A673 (cell line): ENCODE measurements at places on chromosomes 12 and 14. TPM values are rescaled to one million over a fixed set of nuclear protein-coding genes. Genes with fewer than 3 reads are reported as not detected.
A peak's percentile ranks its signal among the peaks of the same experiment; 100 is the strongest.

Gene NANOG
- not detected in 2 replicates for total RNA-seq

Gene SLCO1B1
- not detected in 2 replicates for total RNA-seq

Gene ESPL1
- total RNA-seq, result 99.1 and 105 TPM in 2 replicates

Gene SCFD1
- total RNA-seq, result 53.1 and 61.9 TPM in 2 replicates

Gene SYCP3
- total RNA-seq, result 0.19 and 0.26 TPM in 2 replicates

Gene BCL2L14
- total RNA-seq, result not detected in 2 replicates

Gene HOXC6
- total RNA-seq, result 20.8 and 22.3 TPM in 2 replicates

Gene ASCL1
- total RNA-seq, result not detected in 2 replicates

Gene NEUROD4
- not detected in 2 replicates for total RNA-seq

Gene RARG
- total RNA-seq, result 14.0 and 20.3 TPM in 2 replicates

Gene CD163
- 0.41 TPM in 1 of 2 replicates, not detected in the other for total RNA-seq

Gene KLRC1
- total RNA-seq, result not detected in 2 replicates

GRCh38 chr14:73283608-73284379, 46.5 kb downstream of the PAPLN start:
- DNase-seq, result peak; percentile 25

DNA sequence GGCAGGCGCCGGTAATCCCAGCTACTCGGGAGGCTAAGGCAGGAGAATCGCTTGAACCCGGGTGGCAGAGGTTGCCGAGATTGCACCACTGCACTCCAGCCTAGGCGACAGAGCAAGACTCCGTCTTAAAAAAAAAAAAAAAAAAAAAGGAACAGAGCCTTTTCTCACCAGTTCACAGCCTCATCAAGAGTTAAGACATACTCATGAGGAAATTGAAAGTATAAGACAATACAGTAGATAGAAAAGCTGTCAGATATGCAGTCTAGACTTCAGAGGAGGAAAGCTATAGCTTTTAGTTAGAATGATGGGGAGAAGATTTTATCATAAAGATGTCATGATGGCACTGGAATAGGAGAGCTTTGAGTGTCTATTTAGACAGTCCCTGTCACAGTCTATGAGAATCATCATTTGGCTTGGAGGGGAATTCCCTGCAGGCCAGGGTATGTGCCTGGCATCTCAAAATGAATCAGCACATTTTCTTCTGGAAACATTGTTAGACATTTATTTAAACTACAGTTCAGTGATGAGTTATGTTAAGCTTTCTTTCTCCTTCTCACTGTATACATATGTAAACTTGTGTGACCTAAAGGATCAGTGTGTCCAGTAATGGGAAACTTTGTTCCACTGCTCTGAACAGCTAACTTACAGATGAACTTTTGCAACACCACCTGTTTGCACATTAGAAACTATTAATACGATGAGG, 2.9 kb upstream of the RAB35 start:
- no peak for DNase-seq

DNA sequence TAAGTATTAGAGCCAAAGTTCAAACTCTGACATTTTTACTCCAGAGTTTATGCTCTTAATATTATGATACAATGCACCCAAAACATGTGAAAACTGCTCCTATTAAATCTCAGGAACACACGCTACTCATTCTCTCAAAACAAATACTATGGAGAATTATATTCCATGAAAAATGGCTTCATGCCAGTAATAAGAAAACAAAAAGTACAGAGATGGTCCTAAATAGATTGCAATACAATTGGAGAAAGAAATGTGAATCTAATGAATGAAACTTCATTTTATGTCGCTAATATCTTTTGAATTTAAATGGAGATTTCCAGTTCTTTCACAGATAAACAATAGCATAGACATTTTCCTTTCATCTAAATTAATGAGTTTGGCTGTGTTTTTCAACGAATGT, 384.3 kb downstream of the ADAMTS20 start:
- no peak for DNase-seq

- no peak for DNase-seq
Observed at GRCh38 chr12:113391145-113391544, 12.5 kb downstream of the SDS start.

GRCh38 chr14:53110096-53110495, 43.0 kb downstream of the DDHD1 start:
- DNase-seq, result no peak

GRCh38 chr12:62647586-62647985, 181.0 kb downstream of the MON2 start:
- no peak for DNase-seq

DNA sequence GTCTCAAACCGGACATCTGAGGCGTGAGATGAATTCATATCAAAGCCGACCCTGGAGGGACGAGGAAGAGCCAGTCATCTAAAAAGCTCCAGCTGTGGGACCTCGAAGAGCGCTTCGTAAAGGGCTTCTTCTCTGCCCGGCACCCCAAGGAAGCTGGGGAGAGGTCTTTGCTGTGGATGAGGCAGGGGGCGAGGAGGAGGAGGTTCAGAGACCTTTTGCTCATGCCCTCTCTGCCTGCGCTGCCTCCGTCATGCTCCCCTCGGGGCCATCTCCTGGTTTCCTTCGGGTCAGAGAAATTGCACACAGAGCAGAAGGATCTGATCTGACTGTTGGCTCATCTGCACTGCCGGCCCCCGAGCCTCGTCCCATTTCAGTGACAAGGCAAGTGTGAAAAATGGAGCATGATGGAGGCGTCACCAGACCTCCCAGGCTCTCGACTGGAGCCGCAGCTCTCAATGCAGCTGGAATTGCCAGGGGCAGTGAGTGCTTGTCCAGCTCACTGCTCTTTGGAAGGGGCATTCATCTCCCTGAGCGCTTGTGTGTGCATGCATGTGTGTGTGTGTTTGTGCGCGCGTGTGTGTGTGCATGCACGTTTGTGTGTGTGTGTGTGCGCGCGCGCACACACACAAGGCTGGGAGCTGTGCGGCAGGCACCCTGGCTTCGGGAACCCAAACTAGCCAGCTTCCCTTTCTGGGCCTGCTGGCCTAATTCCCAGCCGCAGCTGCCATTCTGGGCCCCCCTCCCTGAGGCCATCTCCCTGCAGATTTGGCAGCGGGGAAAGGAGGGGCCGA, 9.2 kb downstream of the CABP1 start:
- peak; percentile 34 for DNase-seq

DNA sequence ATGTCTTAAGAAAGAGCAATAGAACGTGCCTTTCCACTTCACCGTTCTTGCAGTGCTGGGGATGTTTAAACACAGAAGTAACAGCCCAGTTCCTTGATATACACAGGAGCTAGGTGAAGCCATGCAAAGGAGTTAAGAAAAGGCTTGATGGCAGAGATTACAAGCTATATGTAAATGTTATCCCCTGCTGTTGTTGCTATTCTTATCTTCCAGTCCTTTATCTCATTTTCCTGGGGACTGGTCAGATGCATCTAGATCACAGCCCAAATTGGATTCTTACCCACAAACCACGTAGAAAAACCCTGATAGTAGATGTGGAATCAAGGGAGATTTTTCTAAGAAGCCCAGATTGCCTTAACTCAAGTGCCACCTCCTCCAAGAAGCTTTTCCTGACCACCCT, 5.5 kb downstream of the ASCL1 start:
- DNase-seq, result no peak

GRCh38 chr12:62403031-62403430, 63.6 kb upstream of the MON2 start:
- DNase-seq, result no peak

DNA sequence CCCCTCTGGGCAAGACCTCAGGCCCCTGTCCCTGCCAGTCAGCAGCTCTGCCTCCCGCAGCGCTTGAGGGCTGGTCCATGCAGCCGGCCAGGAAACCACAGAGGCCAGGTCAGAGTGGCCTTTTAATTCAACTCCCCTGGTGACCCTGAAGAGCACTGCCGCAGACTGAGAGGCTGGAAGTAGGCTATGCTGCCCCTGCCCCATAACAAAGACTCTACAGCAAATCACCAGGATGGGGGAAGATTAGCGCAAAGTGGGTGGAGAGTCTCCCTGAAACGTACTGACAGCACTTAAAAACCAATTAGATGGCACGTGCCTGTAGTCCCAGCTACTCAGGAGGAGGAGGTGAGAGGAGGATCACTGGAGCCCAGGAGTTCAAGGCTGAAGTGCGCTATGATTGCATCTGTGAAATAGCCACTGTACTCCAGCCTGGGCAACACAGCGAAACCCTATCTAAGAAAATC, 70.5 kb downstream of the ITPK1 start:
- DNase-seq, result no peak

DNA sequence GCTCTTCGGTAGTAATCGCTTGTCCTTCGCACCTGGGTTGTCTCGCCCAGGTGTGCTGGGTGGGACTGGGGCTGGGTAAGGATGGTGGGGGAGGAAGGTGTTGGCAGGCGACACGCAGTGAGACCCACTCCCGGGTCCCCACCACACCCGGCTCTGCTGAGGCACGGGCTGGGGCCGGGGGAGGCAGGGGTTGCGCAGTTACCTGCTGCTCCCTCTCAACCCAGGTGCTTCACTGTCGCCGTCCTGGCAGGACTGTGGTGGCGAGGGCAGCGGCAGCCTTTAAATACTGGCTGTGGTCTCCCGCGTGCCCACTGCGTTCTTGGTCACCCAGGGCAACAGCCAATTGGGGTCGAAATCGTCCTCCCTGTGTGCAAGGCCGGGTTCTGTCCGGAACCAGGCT, at the start of gene CCER1:
CCER1 (minus strand) TSS at position 256 of the 400 bp plus-strand sequence. CDS start 434 bp downstream, outside the sequence.
- DNase-seq, result no peak

DNA sequence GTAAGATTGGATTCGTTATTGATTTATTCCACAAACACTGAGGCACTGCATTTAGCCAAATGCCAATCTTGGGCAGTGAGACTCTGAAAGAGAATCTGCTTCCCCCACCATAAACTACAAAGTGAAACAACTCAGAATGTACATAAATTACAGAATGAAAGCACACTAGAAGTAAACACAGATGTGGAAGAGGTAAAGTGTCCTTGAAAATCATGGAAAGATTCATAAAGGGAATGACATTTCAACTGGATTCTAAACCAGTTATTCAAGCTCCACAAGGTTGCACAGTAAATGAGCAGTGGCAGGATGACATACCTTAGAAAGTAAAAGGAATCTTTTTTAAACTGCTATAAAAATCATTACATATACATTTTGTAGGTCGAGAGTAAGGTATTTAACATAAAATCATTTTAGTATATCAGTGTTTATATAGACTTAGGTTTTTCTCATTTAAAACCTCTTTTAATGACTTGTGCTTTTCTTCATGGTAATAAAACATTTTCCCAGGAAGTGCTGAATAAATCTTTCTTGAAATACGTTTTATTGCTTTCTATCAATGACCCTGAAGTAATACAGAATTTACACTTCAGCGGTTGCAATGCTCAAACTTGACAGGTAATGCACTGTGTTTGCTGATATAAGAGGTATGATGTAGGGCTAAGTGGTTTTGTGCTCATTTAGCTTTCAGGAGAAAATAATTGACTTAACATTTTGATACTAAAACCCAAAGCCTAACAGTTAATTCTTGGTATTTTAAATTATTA, 270.6 kb downstream of the NAV3 start:
- no peak for DNase-seq

DNA sequence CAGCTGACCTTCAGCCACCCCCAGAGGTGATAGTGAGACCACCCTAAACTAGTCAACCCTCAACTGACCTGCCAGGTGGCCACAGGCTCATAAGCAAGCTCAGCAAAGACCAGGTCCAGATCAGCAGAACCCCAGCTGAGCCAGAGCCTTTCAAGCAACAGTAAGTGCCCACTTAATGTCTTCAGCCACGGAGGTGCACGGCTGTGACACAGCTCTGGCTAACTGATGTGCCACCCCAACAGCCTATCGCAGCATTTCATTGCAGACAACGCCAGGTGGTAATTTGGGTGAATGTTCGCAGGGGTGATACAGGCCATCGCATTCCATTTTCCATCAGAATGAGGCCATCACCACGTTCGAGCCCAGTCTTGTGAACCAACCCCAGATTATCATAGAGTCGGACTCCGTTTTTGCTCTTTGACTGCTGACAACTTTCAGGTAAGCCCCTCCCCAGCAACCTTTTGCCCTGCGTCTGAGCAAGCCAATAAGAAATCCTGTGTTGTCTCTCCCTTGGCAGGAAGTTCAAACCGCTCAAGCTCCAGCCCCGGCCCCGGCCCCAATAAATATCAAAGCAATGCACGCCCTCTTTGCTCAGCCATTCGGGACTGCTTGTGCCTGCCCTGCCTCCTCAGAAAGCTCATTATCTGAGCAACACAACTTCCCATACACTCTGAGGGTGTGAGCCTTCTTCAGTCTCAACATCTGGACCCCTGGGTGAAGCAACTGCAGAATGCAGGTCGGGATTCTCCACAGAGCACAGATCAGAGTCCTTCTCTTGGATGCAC, 44.4 kb downstream of the JAG2 start:
- DNase-seq, result no peak
